ENCODE measurements at places on chromosomes 13 and 19.

DNA sequence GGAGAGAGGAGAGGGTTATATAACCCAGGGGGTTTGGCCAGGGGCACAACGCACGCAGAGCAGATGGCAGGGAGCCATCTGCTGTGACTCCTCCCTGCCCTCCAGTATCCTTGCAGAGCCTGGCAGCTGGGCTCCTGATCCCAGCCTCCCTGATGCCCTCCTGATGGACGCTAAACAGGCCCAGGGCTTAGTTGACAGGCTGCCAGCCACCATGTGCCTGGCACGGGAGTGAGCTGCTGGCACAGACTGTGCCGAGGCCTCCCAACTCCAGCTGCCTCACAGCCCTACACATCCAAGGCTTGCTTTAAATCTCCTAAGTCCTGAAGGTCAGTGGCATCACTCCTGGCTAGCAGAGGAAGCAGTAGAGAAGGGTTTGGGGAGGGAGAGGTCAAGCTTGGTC lies 16.7 kb downstream of the SYDE1 start:
- DNase-seq = peak; percentile 71

GRCh38 chr13:70108356-70109105 lies at the start of gene KLHL1:
Gene KLHL1 (minus strand): TSS chr13:70108452. CDS start chr13:70107699, 753 bp downstream.
- DNase-seq = no peak

DNA sequence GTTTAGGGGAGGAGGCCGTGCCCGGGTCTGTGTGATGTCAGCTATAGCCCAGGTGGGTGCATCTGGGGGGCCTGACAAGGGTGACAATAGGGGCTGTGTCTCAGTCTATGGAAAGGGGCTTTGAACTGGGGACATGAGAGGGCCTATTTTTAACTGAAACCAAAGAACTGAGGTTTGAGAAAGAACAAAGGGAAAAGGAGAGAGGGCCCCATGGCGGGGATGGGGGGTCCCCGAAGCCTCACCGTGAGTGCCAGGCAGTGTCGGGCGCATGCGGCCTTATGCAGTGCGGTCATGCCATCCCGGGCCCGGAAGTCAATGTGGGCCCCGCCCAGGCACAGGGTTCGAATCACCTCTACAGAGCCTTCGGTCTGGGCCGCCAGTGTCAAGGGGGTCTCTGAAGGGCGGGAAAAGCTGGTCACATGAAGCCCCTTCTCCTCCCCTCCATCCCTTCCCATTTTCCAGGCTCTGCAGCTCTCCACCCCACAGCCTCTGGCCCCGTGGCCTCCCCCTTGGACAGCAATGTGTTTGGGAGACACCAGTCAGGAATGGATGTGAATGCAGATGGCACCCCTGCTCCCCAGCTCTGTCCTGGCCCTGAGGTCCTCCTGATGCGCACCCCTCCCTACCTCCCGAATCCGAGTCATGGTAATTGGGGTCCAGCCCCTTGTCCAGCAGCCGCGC lies 5.9 kb downstream of the SHANK1 start:
- no peak for DNase-seq

- DNase-seq = no peak
Observed at GRCh38 chr13:28077231-28077630, 23.1 kb downstream of the FLT3 start.

DNA sequence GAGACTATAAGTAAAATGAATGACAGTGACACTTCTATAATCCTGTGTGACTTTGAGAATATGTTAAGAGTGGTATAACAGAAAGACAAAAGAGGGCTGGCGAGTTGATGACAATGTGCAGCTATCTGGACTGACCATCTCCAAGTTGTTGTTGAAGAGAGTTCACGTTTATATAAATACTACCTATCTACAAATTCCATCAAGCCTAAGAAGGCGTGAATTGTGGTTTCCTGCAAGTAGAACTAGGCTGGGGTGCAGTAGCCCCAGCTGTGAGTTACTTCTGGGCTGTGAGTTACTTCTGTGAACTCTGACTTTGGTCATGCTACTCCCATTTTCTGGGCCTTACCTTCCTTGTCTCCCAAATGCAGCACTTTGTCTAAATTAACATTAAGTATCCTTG lies 561.0 kb downstream of the TBC1D4 start:
- DNase-seq = no peak

DNA sequence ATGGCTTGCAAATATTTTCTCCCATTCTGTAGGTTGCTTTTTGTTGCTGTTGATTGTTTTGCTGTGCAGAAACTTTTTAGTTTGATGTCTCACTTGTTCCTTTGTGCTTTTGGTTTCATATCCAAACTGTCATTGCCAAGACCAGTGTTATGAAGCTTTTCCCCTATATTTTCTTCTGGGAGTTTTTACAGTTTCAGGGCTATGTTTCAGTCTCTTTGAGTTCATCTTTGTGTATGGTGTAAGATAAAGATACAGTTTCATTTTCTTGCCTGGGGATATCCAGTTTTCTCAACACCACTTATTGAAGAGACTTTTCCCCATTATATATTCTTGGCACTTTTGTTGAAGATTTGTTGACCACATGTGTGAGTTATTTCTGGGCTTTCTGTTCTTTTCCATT lies 139.9 kb downstream of the MRPL57 start:
- DNase-seq = no peak

DNA sequence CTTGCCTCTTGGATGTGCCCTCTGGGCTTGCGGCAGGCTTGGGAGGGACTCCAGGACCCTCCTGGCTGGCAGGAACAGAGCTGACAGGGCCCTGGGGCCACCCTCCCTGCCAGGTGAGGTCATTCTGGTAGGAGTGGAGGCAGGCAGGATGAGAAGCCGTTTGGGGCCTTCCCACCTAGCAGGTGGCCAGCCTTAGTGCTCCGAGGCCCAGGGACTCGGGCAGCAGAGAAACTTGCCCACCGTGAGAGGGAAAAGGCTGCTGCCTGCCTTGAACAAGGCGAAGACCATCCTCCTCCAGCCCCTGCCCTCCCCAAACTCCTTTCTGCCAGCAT lies 8.5 kb downstream of the RFX1 start:
- DNase-seq = no peak
